ENCODE measurements at places on chromosomes 7 and 10. TPM values are rescaled to one million over a fixed set of nuclear protein-coding genes. Genes with fewer than 3 reads are reported as not detected.

DNA sequence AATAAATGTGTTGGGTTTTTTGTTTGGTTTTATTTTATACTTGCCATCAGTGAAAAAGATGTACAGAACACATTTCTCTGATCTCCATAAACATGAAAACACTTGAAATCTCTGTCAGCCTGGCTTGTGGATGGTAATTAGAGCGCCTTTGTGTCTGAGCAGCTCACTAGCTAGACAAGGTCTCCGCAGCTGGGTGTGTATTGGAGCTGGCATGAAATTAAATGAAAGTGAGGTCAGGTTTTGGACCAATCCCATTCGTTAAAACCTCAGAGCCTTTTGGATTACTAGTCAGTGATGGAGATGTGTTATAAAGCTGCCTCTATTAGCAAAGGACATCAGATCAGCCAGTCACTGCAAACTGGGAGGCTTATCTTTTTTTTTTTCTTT lies 2.7 kb downstream of the FRAT1 start:
- DNase-seq = no peak

The HOXA6 gene
- total RNA-seq = 3.5 TPM

The CDC123 gene
- total RNA-seq = 51.9 TPM

The IL15RA gene
- total RNA-seq = 14.7 TPM

GRCh38 chr7:15937571-15937970 lies 251.1 kb upstream of the MEOX2 start:
- no peak for DNase-seq
